Fibroblast of skin of scalp (primary cell): ENCODE measurements at places on chromosomes 1 and 21.

GRCh38 chr1:174998569-174999215 is 1.1 kb upstream of the CACYBP start:
- peak; percentile 63 for DNase-seq

GRCh38 chr21:46116776-46117585 is 19.1 kb downstream of the COL6A2 start:
- DNase-seq, result no peak

GRCh38 chr21:44914176-44914874 is 6.4 kb downstream of the ITGB2 start:
- DNase-seq, result no peak

DNA sequence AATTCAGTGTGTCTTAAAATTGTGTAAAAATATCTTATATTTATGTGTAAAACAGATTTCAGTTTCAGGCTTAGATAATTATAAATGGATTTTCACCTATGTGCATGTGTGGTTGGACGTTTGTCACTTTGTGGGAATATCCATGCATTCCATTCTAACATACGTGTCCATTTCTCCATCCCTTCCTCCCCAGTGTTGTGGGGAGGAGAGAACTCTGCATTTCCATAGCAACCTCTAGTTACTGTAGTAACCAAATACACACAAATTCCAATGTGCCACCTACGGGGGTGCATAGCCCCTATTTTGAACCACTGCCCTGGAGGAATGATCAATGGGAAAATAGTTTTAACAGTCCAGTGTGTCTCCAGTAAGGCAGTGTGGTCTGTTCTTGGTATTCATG is 79.0 kb downstream of the RASAL2 start:
- peak; percentile 72 for DNase-seq

- no peak for DNase-seq
Observed at GRCh38 chr1:33375316-33375715, 54.4 kb upstream of the A3GALT2 start.

GRCh38 chr1:55463814-55464475 is 248.8 kb upstream of the USP24 start:
- no peak for DNase-seq

GRCh38 chr21:16815243-16815642 is 697.6 kb upstream of the CXADR start:
- no peak for DNase-seq

- DNase-seq, result no peak
Observed at GRCh38 chr1:211908453-211908852, 77.9 kb upstream of the LPGAT1 start.

DNA sequence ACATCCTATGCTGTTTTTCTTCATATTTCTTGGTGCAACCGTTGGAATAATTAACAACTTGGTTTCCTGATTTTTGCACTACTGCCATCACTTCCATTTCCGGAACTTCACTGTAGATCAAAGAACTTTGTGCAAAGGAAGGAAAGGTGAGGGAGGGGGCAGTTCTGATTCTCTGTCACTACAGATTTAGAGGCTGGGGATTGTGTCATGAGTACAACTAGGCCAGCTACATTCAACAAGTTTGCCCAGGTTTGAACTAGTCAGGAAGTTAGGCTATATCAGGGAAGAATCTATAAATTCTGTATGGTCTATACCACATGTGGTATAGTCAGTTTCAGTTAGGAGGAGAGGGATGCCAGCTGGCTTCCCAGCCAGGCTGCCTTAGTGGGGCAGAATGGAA is 84.2 kb downstream of the RGL1 start:
- no peak for DNase-seq

- DNase-seq, result no peak
Observed at GRCh38 chr1:177566495-177566894, 395.7 kb downstream of the BRINP2 start.

- DNase-seq, result no peak
Observed at GRCh38 chr1:197737916-197738315, 37.4 kb downstream of the DENND1B start.

GRCh38 chr1:110309139-110309538 is 30.0 kb upstream of the RBM15 start:
- no peak for DNase-seq

DNA sequence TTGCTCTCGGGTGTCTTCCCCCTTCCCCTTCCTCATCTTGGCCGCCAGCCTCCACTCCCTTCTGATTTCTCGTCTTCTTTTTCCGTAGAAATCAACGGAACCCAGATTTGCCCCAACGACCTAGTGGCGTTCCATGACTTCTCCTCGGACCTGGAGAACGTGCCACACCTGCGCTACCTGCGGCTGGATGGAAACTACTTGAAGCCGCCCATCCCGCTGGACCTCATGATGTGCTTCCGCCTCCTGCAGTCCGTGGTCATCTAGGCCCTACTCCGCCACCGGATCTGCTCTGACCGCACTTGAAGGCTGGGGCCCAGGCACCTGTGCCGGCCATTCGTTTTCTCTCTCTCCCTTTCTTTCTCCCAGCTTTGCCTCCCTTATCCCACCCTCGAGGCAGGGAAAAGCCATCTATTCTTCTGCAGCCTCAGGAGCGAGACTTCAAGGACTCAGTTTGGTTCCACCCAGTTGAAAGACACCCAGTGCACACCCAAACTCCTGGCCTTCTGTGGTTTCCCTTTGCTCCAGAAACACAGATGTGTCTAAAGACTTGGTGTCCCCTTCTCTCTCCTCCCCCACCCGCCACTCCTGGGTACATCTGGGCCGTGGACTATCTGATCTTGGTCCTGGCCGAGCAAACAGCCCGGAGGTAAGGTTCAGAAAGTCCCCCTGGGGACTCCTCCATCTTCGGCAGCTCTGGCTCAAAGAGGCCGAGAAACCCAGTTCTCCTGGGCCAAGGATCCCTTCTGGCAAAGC is 7.2 kb upstream of the OPTC start:
- DNase-seq, result no peak

- no peak for DNase-seq
Observed at GRCh38 chr1:96474985-96475743, 246.4 kb upstream of the PTBP2 start.

DNA sequence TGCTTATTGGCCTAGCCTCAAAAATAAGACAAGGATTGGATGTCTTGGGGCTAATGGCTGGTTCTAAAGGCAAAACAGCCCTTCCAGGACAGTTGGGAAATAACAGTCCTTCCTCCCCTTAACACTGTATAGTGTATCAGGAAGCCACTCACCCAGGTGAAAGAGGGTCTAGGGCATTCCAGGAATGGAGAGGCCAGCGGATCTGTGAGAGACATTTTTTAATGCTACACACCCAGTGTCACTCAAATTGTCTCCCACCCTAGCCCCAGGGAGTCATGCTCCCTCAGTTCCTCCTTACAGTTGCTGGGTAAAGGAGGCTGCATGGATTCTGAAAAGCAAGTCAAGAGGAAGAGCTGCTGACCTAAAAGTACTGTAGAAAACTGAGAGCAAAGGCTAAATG is 24.1 kb upstream of the EXO1 start:
- DNase-seq, result no peak

- DNase-seq, result no peak
Observed at GRCh38 chr1:182515556-182515955, 65.6 kb downstream of the RGSL1 start.

DNA sequence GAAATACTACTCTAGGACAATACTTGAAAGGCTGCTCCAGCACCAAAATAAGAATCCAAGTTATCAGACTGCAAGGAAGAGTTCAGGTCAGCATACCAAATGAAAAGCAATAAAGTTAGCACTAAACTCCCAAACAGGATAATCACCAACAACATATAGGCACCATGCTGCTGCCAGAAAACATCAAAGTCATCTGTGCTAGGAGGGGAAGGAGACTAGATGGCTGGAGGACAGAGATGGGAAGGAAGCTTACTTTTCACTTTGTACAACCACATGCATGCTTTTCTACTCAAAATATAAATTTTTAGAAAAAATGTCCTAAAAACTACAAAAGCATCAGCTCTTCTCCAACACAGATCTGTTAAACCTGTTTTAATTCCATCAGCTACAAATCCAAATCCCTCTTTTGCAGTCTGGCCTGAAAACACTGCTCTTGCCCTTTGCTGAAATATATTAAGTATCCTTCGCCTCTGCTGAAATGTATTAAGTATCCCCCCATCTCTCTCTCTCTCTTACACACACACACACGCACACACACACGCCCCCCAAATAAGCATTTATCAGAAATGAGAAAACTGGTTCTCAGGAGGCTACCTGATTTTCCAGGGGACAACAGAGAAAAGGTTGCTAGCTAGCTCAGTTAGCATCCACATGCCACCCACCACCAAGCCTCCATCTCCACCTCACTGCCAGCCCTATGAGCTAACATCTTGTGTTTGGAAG is 1.5 kb downstream of the GATAD2B start:
- no peak for DNase-seq

GRCh38 chr1:244083383-244083943 is 32.4 kb downstream of the ZBTB18 start:
- no peak for DNase-seq

DNA sequence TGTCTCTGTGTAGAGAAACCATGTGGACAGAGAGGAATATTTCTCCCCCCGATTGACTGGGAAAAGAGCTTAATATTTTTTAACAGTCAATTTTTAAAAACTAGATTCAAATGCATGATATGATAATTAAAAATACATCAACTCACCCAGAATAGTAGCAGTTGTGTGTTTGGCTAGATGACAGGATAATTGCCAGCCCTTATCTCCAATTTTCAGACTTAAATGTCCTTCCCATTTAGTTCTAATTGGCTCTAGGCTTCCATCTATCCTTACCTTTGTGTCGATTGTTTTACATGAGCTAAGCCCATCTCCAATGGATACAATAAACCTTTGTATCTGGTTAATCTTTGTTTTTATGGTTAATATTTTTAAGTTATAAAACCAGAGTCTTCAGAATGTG is 23.9 kb upstream of the KIAA0040 start:
- no peak for DNase-seq

- no peak for DNase-seq
Observed at GRCh38 chr1:1336446-1336845, 5.4 kb downstream of the TAS1R3 start.

- DNase-seq, result no peak
Observed at GRCh38 chr1:225638853-225639252, 14.1 kb downstream of the ENAH start.

GRCh38 chr1:53739109-53739681 is at the start of gene GLIS1:
TSS of gene GLIS1 (minus strand) at chr1:53739164. CDS start at chr1:53738064, 1,100 bp downstream.
- peak; percentile 94 for DNase-seq

DNA sequence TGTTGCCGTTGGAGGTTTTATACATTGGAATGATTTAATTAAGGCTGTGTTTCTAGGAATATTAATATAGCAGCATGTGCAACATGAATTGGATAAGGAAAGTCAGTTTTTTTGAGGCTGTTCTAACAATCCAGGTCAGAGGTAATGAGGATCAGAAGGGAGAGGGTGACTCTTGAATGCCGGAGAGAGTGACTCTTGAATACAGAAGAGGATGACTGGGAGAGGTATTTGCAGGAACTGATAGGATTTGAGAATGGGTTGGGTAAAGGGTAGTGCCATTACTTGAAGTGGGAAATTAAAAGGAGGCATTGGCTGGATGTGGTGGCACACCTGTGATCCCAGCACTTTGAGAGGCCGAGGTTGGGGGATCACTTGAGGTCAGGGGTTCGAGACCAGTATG is 55.6 kb upstream of the MACF1 start:
- no peak for DNase-seq

GRCh38 chr1:52955129-52955970 is 28.3 kb downstream of the SCP2 start:
- DNase-seq, result peak; percentile 89

- DNase-seq, result no peak
Observed at GRCh38 chr1:204673209-204673608, 12.3 kb downstream of the LRRN2 start.

DNA sequence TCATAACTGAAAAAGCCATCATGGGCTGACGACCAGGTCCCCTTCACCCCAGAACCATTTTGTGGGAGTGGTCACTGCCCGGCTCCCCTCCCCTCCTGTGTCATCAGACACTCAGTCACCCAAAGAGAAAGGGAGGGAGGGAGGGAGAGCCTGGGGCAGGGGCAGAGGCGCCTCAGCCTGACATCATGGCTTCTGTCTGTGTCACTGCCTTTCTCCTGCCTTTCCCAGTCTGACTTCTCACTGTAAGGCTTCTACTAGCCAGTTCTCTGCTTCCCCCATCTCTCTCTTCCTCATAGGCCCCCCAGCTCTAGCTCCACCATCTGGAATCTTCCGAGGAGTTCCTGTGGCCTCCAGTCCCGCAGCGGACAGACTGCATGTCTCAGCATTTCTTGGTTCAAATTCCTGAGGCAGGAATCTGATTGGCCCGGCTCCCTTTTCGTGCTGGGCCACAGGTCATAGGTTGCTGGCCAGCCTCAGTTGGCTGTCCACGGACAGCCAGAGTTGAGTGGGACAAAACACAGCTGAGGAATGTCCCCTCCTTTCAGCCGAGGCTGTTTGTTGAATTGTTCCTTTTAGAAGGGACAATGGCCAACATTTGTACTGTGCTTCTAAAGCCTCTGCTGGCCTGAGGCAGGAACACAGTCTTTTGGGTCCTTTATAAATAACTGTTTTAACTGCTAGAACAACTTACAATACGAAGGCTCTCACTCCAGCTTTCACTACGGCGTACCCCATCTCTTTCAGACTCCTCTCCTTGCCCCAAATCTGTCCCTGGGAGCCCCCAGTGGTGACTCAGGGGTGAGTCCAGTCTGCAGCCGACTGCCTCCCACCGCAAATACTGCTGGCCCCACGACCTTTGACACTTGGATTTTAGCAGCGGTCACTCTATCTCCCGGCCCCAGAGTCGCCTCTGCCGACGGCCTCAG is 18.7 kb upstream of the KANK4 start:
- DNase-seq, result peak; percentile 32

GRCh38 chr1:174964972-174965361 is 34.8 kb upstream of the CACYBP start:
- DNase-seq, result no peak

GRCh38 chr1:110672001-110672752 is 2.6 kb downstream of the KCNA3 start:
- peak; percentile 46 for DNase-seq

DNA sequence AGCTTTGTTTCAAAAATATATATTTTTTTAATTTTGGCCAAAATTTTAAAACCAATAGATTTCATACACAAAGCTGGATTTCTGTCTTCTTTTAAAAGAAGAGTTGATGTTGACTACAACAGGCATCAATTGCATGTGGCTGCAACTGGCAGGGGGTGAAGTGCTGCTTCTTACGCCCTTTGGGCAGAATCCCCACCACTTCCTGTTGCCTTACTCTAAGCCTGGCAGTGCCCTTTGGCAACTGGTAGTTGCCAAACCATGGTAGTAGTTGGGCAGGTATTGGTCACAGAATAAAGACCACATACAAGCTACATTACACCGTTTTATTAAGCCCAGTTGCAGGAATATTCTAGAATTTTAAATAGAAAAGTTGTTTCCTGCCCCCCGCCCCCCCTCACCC is 17.0 kb downstream of the LAMC2 start:
- DNase-seq, result no peak

- peak; percentile 94 for DNase-seq
Observed at GRCh38 chr21:35159881-35160280, 110.8 kb upstream of the RUNX1 start.

GRCh38 chr1:241485554-241485992 is 34.0 kb downstream of the FH start:
- DNase-seq, result peak; percentile 27
